ENCODE measurements at places on chromosomes 2 and 18.

DNA sequence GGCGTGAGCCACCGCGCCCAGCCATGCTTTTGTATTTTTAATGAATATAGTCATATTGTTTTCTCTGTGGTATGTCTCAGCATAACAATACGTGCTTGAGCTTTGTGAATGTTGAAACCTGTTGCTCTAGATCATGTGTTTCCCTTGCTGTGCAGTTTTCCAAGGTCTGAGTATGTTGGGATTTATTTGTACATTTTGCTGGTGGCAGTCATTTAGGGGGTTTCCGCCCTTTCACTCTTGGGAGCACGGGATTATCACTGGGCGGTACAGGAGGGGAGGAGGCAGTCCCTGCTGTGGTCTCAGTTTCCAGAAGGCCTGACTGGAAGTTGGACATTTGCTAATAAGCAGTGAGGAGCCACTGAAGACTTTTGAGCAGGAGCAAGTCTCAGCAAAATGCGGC lies 24.9 kb upstream of the CATIP start:
- DNase-seq = no peak

GRCh38 chr2:58419983-58420382 lies 178.9 kb upstream of the FANCL start:
- DNase-seq = no peak

DNA sequence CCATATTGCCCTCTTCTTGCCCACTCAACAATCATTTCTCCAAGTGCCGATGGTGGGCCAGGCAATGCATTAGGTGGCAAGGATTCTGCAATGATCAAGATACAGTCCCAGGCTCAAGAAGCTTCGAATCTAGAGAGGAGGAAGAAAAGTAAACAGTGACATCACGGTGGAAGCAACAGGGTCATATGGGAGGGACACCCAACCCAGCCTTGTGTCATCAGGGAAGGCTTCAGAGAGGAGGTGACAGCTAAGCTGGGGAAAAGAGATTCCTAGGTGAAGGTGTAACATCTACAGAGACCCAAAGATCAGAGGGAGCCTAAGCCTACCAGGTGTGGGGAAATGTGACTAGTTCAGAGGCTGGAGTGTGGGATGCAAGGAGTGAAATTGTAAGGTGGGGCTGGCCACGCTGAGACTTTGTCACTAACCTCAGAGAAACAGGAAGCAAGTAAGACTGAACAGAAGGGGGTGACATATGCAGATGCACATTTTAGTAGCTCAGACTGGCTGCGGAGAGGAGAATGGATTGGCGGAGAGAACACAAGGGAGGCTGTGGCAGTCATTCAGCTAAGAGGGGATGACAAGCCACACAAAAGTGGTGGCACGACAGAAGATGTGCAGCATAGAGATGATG lies 104.9 kb downstream of the ANKRD44 start:
- peak; percentile 62 for DNase-seq

DNA sequence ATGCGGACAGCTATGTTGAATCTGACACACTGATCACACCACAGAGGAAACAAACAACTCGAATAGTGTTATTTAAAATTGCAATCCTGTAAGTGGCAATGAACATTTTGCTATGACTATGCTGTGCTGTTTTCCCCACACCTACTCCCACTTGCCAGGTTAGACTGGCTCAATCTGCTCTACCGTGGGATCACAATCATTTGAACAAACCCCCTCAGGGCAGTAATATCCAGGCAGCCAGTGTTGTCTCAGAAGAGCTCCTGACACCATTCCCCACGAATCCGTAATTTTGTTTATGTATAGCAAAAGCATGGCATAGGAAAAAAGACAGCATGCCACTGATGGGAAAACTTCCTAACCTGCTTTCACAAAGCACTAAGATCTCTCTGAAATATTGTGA lies 284.3 kb downstream of the ERBB4 start:
- DNase-seq = no peak

- no peak for DNase-seq
Observed at GRCh38 chr2:135790423-135790822, 46.6 kb downstream of the LCT start.

DNA sequence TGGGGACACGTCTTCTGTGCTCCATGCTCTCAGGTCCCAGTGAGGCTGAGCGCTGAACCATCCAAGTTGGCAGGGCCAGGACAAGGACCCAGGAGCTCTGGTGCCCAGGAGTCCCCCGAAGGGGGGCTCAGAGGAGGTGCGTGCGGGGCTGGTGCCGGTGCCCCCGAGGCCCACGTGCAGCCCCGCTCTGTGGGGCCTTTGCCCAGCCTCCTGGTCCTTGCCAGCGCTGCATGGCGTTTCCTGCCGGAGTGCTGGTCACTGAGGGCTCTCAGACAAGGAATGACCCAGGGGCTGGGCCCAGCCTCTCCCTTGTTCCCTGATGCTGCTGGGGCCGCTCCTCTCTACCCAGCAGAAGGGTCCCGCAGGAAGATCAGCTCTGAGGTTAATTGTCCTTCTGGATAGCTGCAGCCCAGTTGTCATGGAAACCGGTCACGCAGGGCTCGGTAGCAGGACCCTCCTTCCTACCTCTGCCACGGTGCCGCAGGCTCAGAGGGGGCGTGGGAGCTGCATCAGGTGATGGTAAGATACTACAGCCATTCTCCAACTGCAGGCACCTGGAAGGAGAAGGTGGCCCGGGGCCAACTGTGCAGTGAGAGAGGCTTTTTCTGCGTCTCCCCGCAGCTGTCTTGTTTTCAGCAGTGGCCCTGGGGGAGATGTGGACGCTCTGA lies 64.5 kb downstream of the RRM2 start:
- no peak for DNase-seq

GRCh38 chr2:69770193-69770702 lies 28.3 kb downstream of the ANXA4 start:
- DNase-seq = no peak

GRCh38 chr2:12005886-12006681 lies 259.7 kb downstream of the LPIN1 start:
- DNase-seq = peak; percentile 76

GRCh38 chr18:7366597-7366996 lies 135.7 kb downstream of the LRRC30 start:
- DNase-seq = no peak

DNA sequence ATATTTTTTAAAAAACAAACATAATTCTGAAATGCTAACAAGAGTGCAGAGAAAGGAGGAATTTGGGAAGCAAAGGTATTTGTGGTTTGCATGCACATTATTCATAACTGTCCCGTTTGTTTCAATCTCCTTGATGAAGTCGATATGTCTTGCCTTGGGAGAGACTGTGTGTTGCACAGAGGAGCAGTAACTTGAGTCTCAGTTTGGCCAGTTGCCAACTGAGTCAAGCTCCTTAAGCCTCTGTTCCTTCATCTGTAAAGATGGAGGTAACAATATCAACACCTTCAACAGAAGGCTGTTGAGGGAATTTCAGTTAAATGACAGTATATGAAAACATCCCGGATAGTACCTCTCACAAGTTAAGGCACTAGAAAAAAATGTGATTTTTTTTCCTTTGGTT lies 226.2 kb downstream of the ASXL3 start:
- no peak for DNase-seq

DNA sequence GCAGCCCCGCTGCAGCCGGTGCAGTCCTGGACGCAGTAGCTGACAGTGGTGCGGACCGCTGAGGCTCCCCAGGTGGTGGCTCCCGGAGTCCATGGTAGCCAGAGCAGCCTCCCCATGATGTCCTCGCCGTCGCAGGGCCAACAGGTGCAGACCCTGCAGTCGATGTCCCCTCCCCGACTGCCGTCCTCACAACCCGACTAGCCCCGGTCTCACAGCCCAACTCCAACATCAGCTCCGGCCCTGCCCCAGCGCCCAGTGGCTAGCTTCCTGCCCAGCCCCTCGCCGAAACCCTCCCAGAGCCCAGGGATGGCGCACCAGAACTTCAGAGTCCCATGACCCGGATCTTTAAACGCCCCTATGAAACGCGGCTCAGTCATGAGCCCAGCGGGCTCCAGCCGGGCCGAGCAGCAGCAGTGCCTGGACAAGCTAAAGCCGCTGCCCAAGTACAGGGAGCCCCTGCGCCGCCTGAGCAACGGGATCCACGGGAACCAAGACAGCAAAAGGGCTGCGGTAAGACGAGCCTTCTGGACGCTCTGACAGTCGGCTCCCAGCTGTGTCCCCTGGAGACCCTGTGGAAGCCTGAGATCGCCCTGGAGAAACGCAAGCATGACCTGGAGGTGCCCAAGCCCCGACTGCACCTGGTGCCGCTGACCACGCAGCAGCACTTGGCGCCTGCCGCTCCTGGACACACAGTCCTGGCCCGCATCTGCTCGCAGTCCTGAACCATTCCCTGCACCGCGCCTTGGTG lies 53.8 kb upstream of the TUBA3E start:
- no peak for DNase-seq

- no peak for DNase-seq
Observed at GRCh38 chr2:62140426-62141141, 55.3 kb upstream of the B3GNT2 start.

DNA sequence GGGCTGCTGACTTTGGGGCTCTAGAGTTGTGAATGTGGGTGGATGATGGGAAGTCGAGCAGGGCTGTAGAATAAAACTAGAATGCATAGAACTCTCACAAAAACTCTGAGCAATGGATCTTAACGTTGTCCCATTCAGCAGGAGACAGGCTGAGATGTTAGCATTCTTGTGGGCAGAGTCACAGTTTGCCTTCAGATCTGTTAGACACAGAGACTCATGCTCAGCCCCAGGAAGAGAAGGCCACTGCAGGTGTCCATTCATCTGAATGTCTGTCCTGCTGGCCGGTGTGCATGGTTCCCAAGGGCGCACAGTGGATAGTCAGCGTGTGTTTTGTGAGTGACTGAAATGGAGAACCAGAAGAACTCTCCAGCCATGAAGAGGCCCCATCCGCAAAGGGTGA lies 111.3 kb downstream of the TSN start:
- DNase-seq = no peak

DNA sequence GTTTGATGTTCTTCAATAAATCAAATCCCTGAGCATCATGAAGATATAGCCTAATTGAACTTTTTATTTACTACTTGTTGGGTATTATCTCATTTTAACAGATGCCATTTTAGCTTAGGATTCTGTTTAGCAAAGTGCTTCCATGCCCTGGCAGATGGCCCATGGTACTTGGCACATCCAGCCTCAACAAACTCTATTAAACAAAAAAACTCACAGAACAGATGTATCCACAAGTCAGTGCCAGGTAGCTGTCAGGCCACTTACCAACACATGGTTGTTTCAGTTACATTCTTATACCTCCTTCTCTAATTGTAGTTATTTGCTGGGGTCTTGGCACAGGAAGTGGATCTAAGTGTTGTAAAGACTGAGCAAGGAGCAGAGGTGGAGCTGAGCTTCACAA lies 29.6 kb downstream of the GAD1 start:
- no peak for DNase-seq

GRCh38 chr2:54770676-54771075 lies 47.2 kb downstream of the EML6 start:
- no peak for DNase-seq

DNA sequence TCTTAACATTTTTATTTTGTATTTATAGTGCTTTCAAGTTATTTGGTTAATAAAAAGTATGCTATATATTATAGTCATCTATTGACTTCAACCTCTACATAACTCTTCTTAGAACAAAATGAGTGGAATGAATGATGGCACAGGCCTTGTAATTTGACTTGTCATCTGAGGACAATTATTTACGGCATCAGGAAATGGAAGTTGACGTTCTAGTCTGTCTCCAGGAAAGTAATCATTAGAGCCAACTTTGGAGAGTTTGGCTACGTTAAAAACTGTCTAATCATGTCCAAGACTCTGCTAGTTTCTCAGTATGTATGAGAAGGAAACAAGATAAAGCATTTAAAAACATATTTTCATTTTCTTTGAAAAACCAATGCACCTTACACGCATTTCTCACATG lies 353.6 kb downstream of the ARHGAP15 start:
- no peak for DNase-seq

DNA sequence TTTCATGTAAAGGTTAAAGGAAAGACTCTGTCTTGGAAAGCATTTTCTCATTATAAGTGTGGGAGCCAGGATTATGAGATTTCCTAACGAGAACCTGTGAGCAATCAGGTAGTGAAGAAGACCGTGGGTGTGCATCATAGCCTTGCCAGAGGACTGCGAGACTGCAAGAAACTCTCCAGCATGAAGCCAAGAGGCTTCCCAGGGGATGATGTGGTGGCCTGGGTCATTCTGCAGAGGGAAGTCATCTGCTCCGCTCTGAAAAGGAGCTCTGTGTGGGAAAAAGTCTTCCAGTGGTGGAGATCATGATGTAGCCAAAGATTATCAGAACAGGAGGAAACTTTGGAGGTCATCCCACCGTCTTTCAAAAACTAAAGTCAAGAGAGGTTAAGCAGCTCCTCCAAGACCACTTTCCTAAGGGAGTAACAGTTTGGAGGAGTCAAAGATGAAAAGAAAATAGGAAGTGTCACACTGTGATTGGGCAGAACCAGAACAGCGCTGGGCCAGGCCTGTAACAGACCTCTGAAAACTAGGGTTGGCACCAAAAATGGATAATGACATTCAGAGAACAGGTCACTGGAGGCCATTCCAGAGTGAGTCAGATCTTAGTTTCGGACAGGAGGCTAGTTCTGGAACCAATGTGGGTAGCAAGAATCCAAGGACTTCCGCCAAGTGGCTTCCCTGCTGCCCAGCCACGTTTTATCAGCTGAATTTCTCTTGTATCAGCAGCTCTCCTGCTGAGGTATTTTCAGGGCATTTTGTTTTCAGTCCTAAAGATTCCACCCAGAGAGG lies 113.0 kb downstream of the LRATD1 start:
- DNase-seq = no peak

DNA sequence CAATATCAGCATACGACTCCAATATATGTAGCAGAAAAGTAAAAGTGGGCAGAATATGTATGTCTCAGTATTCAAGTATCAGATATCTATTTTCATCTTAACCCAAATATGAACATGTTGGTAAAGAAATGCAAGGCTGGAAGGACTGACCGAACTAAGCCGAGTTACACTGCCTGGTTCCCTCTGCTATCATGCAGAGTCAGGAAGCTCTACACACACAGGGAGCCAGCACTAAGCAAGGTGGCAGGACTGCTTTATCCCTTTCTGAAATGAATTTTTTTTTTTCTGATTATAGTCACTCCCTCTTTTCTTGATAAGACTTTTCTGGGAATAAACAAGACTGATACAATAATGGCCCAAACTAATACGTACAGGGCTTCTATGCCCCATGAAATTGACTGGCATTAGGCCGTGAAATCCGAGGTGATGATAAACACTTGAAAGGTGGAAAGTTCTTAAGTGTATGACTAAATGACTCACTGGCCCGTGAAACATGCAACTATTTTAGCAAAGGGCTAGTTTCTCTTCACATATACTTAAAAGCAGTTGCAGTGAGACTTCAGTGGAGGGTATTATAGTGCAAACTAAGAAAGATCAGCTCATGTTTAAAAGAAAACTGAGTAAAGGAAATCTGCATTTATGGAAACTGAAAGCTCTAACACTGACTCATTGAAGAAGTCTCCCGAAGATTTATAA lies 14.9 kb downstream of the DPP4 start:
- no peak for DNase-seq

DNA sequence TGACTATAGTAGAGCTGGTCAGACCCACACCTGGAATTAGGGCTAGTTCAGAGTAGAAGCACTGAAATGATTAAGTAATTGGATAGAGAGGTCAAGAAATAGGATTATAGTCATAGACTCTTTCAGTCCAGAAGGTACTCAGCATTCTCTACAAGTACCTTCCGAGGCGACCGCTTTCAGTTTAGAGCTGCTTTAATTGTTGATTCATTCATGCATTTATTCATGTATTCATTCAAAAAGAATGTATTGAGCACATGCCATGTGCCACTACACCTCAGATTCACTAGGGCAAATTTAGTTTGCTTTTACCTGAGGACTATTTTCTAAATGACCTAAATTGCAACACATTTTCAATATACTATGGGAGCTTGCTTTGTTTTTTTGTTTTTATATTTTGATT lies 48.7 kb downstream of the CRIM1 start:
- DNase-seq = no peak

- DNase-seq = no peak
Observed at GRCh38 chr2:204012072-204012653, 75.6 kb downstream of the ICOS start.
